Omental fat pad (tissue), 4 donors: ENCODE measurements at places on chromosomes 13 and 19. TPM values are rescaled to one million over a fixed set of nuclear protein-coding genes. Genes with fewer than 3 reads are reported as not detected.

GRCh38 chr13:79678100-79678499 is 197.1 kb downstream of the NDFIP2 start:
- no peak for DNase-seq

DNA sequence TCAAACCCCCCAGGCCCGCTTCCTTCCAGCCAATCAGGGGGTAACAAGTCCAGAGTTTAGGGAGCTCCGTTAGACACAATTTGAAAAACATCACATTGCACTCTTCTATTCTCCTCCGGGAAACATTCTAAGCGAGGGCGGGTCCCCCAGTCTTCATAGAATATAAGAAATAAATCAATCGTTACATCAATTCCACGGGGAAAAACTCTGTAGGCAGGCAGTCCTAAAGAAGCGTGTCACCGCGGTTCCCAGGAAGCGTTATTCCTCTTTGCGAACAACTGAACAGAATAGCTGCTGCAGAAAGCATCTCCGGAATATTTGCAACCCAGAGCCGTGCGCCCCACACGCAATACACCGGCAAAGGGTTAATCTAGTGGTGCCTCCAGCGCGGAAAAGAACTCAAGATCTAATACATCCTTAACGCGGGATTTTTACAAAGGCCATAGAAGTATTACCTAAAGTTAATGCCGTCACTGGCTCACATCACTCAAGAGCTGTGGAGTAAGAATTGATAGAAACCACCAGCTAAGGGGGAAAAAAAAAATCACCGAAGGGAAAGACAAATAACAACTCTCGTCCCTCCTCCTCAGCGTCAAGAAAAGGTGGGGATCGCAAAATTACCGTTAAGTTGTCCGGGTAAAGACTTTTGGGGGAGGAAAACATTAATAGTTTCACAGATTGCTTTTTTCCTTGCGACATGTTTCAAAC is 65.1 kb downstream of the KCNRG start:
- no peak for DNase-seq

TMEM59L gene
- not detected for total RNA-seq

SLITRK1 gene
- not detected for total RNA-seq

- DNase-seq, result no peak
Measured at GRCh38 chr13:52779103-52779502, 39.5 kb upstream of the CNMD start.
